ENCODE measurements at places on chromosomes 6 and 20. TPM values are rescaled to one million over a fixed set of nuclear protein-coding genes. Genes with fewer than 3 reads are reported as not detected.

GRCh38 chr6:6656287-6656686 lies 67.8 kb downstream of the LY86 start:
- DNase-seq = no peak

Gene BPI
- total RNA-seq = 7.7 TPM

Gene BANF2
- total RNA-seq = not detected

DNA sequence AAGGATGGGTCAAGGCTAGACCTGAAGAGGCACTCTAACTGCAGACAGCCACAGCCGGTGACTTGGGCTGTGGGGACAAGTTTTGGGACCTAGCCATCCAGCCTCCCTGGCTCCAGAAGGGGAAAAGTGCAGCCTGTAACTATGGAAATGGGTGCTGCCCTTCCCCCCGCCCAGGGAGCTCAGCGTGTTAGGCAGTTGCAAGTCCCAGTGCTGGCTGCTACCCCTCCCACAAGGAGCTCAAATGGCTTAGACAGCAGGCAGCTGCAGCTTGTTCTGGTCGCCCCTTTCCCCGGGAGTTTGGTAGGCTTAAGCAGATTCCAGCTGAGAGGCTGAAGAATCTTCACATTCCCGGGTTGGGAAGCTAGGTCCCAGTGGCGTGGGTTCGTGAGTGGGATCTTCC lies 162.6 kb downstream of the FAM83B start:
- DNase-seq = no peak

DNA sequence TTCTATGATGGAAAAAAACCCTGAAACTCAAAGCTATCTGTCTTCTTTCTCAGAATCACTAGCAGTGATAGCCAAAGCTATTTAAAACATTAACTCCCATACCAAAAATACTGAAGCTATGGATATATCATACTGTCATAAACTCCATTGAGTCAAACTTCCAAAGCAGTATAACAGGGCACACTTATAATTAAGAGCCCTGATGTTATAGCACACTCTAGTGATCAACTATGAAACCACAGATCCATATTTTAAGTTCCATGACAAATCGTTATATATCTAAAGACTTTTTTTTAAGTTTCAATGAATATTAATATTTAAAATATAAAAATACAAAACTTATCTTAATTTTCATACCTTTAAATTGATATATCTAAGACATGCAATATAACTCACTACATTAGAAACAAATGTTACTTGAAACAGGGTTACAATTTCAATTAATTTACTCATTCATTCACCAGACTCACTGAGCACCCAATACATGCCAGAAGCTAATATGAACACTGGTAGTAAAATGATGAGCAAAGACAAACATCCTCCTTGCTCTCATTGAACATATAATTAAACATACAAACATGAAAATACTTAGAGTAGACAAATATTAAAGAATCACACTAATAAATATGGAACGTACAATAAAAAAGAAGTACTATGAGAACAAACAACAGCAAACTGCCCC lies 69.3 kb downstream of the IBTK start:
- no peak for DNase-seq

- DNase-seq = no peak
These were observed 697.4 kb downstream of the PTPRT start for GRCh38 chr20:42492290-42492689.

DNA sequence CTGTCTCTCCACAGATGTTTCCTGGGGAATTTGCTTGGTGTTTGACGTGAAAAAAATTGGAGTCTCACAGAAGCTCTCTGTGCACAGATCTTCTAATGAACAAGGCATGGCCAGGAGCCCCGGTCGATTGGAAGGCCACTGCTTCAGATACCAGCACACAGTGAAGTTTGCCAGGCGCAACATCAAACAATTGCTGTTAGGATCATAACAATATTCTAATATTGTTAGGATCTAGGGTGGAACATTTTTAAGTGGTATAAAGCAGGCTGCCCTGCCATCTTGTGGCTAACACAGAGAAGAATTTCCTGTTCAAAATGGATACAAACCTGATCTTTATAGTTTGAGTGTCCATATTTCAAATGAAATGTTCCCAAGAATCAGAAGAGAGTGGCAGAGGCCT lies 64.1 kb downstream of the C6orf118 start:
- no peak for DNase-seq

DNA sequence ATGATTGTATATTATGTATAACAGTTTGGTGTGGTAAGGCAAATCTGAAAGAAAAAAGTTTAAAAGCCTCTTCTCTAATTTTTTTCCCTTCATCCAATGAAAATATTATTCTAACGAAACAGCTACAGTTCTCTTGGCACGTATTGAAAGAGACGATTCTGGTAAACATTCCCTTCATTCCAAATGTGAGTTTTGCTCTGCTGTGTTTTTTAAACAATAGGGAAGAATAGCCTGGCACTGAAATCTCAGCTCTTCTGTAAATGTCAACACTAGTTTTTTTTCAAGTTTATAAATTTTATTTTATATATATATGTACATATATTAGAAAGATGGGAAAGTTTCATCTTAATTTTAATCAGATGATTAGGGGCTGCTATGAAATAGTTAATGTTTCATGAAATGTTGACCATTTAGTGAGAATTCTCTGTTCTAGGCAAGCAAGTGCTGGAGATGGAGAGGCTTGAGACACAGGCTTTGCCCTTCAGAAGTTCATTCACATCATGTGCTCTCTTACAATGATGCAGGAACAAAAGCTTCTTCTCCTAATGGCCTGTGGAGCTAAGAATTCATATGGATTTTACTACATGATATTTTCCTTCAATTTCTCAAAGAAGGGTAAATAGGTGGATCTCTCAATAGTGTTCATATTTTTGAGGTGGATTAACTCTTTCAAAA lies 4.1 kb downstream of the PAQR8 start:
- no peak for DNase-seq

DNA sequence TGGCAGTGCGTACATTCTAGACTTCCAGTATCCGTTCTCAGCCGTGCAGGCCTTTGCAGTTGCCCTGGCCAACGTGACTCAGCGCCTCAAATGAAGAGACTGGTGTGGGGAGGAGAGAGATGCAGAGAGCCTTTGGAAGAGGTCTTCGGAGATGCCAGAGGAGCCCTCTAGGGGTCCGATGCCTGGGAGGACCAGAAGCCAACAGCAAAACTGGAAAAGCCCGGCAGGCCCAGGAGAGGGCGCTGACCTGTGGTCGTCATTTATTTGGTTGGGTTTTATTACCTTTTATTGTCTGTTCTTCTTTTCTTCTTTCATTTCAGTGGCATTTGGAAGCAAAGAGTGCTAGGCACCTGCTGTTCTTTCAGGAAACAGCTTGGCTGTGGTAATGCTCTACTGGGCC lies 53.3 kb upstream of the TMEM181 start:
- DNase-seq = no peak

GRCh38 chr6:5053038-5053437 lies 32.1 kb upstream of the PPP1R3G start:
- no peak for DNase-seq

DNA sequence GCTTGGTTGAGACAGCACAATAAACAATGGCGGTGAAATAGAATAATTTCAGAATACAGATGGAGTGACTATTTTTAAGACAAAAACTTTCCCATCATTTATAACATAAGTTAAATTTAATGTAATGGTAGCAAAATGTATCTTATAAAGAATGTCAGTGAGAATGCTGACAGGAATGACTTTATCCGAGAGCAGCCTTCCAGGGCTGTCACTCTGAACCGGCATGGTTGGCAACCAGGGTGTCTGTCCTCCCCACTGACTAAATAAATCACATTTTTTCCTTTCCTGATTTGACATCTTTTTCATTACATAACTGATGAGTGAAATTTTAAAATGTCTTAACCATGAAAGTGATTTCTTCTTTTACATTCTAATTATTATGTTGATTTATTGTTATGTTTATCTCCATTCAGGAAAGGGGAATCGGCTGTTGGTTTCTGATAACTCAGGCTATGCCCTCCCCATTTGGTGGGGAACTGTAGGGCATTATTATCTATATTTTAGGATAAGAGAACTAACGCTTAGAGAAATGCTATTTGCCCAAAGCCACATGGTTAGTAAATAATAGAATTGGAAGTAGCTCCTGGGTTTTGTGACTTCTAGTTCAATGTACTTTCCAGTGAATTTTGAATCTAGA lies 109.2 kb upstream of the OGFRL1 start:
- no peak for DNase-seq

DNA sequence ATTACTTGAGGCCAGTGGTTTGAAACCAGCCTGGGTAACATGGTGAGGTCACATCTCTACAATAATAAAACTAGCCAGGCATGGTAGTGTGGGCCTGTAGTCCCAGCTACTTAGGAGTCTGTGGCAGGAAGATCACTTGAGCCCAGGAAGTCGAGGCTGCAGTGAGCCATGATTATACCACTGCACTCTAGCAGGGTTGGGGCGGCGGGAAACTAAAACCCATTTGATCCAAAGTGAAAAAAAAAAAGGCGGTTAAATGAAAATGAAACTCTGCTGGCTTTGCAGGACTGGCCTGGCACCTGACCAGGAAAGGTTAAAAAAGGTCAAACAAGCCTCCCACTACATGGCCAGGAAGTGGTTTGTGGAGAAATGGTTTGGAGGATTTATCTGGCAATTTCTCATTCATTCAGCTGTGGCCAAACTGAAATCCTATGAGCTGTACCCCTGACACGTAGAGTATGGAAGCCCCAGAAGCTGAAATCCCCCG lies 36.6 kb downstream of the MTRES1 start:
- no peak for DNase-seq

Gene MACROD2
- 2.5 TPM for total RNA-seq

- no peak for DNase-seq
These were observed 40.4 kb upstream of the NAA20 start for GRCh38 chr20:19976595-19977372.

- no peak for DNase-seq
These were observed 866.1 kb upstream of the ADGRB3 start for GRCh38 chr6:67768972-67769371.

GRCh38 chr6:122042380-122042779 lies 357.1 kb upstream of the HSF2 start:
- no peak for DNase-seq

DNA sequence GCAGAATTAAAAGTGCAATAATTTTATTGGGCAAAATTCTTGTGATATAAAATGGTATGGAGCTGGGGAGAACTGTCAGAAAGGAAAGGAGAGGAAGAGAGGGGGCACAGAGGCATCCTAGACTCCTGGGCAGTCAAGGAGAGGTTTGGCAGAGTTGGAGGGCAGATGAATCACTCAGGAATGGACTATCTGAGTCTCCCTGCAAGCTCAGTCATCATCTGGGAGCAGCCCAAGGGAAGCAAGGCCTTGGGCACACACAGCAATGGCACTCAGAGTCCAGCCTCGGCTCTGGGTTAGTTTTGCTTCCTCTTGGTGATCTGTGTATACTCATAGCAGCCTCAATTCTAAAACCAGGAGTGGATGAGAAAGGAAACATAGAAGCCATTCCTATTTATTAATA lies 67.2 kb downstream of the SLC22A1 start:
- no peak for DNase-seq

GRCh38 chr6:12024699-12025434 lies 12.8 kb downstream of the HIVEP1 start:
- no peak for DNase-seq

Gene MTCH1
- 180 TPM for total RNA-seq

DNA sequence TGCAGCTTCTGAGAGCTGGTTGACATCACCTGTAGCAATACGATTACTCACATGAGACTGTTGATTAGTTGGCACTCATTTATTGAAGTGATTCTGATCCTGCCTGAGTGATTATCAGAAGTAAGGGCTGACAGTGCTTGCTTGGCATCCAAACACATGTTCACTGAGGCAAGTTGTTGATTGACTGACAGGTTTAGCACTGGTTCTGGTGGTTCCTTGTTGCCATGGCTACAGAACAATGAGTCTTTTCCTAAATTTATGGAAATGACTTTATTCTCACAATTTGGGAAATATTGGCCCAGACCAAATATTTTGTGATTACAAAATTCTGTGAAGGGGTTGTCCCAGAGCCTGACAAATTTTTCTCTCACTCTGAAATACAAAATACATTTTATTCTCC lies 146.0 kb upstream of the RAB32 start:
- no peak for DNase-seq

DNA sequence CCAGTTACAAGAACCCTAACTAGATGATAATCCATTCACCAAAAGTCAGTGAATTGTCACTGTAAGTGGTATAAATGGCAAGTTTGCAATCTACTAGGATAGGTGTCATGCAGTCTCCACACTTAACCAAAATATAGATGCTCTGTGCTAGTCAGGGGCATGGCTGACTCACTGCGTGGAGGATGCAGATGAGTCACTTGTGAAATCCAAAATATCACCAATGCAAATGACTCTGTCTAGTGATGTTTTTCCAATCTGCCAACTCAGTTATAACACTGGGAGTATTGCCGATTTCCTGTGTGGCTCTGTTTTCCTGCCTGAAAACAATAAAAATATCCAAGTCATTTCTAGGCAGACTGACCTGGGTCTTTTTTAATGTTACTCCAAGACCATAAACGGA lies 47.8 kb upstream of the NRSN1 start:
- no peak for DNase-seq

Gene CRIP3
- total RNA-seq = 1.8 TPM

Gene MAP1LC3A
- 60.5 TPM for total RNA-seq

DNA sequence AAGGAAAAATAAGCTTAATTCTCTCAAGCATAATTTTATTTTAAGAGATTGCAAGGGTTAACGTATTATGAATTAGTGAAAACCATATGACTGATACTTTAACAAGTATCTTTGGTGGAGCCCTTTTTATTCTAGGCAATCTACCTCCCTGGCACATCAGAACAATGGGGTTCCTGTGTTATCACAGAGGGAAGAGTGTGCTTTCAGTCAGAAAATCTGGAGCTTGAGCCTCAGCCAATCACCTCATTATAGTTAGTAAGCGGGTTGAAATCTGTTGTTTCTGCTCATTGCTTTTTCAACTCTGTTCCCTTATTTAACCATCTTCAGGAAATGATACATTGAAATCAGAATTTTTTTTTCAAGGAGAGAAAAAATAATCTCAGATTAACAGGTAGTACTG lies 391 bp downstream of the ADGRF1 start:
- no peak for DNase-seq

Gene FAM83C
- not detected for total RNA-seq
